Fibroblast of lung (primary cell): ENCODE measurements at places on chromosomes 11 and 22. TPM values are rescaled to one million over a fixed set of nuclear protein-coding genes. Genes with fewer than 3 reads are reported as not detected.
A peak's percentile ranks its signal among the peaks of the same experiment; 100 is the strongest.

GRCh38 chr22:43955883-43956782 is 891 bp downstream of the SAMM50 start:
- H3K27ac ChIP-seq = peak overlapping the region; percentile 78
- peaks cover 2% of the 10 kb centered on the region for H3K4me1 ChIP-seq
- no peaks in the 10 kb centered on the region for H3K27me3 ChIP-seq

DNA sequence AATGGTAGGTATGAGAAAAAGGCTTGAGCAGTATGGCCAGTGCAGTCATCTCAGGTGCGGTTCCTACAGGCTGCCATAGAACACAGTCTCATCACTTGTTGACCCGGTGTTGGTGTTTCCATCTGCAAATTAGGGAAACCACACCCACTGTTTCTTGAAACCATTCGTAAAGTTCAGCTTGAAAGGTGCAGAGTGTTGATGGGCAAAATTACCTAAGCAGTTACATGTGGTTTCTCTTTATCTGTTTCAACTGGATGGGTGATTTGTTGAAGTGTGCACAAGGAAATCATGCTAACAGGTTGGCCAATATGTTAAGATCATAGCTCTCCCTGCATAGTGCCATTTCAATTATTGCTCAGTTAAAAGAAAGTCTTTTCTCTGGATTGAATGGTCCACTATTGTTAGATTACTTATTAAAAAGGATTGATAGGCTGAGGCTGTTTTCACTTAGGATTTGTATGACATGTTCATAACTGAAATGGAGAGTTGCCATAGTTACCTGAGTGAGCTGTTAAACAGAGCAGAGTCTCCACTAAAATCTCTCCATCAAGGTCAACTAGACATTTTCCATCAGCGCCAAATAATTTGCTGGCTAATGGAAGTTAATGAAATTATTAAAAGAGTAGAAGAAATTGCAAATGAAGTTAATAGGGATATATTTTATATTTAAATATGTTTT is 203.1 kb upstream of the MTMR2 start:
- H3K27ac ChIP-seq = no peak overlapping the region
- no peaks in the 10 kb centered on the region for H3K4me1 ChIP-seq
- no peak overlapping the region for H3K4me3 ChIP-seq
- no peaks in the 10 kb centered on the region for H3K36me3 ChIP-seq
- DNase-seq = no peak

C1QTNF5 gene
- 32.0 and 34.4 TPM in 2 replicates for total RNA-seq

GRCh38 chr11:117300283-117300663 is 9.1 kb downstream of the BACE1-AS start:
- no peaks in the 10 kb centered on the region for H3K27me3 ChIP-seq
- no peak overlapping the region for H3K27ac ChIP-seq
- peaks cover 14% of the 10 kb centered on the region for H3K4me1 ChIP-seq
- no peak overlapping the region for H3K4me3 ChIP-seq
- DNase-seq = peak; percentile 69

- H3K36me3 ChIP-seq = no peaks in the 10 kb centered on the region
- H3K27me3 ChIP-seq = no peaks in the 10 kb centered on the region
- no peak overlapping the region for H3K4me3 ChIP-seq
- no peaks in the 10 kb centered on the region for H3K4me1 ChIP-seq
- DNase-seq = no peak
Observed at GRCh38 chr22:44994399-44995104, 15.3 kb downstream of the PHF21B start.

SCGB2A2 gene
- not detected in 2 replicates for total RNA-seq

- no peak for DNase-seq
- H3K4me3 ChIP-seq = no peak overlapping the region
- H3K4me1 ChIP-seq = no peaks in the 10 kb centered on the region
- no peaks in the 10 kb centered on the region for H3K36me3 ChIP-seq
- no peak overlapping the region for H3K27ac ChIP-seq
Observed at GRCh38 chr11:117601006-117601708, 195.9 kb downstream of the DSCAML1 start.

DNA sequence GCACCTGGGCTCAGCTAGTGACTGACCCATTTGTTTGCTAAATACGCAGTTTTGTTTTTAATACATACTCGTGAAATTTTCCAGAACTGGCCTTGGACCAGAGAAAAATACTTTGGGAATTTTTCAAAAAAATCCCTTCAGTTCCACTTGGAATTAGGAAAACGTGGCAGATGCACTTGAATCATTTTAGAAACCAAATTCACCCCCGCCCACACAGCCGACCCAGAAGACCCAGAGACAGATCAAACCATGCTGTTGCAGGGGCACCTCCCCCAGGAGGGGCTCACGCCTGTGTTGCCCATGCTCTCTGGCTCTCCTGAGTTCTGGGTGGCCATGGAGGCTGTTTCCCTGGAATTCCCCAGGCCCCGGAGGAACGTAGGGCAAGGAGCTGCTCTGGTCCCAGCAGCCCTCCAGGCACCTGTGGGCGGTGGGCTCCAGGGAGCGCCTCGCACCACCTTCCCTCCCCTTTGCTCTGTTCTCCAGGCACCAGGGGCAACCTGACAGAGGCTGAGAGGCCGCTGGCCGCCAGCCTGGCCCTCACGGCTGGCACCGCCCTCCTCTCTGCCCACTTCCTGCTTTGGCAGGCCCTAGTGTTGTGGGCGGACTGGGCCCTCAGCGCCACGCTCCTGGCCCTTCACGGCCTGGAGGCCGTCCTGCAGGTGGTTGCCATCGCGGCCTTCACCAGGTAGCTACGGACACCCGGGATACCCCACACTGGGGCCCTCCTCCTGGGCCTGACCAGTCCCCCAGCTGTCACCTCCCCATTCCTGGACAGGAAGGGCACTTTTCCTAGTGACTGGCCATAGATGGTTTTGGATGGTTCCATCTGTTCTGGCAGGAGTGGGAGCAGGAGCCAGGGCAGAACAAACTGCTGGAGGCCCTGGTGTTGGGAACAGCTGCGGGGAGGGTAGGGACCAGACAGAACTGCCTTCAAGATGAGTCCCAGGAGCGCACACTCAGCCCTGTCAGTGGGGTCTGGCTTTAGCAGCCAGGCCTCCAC is 3.3 kb upstream of the EPS8L2 start:
- no peaks in the 10 kb centered on the region for H3K27me3 ChIP-seq
- H3K4me1 ChIP-seq = peaks cover 14% of the 10 kb centered on the region
- H3K27ac ChIP-seq = no peak overlapping the region
- no peak overlapping the region for H3K4me3 ChIP-seq

GRCh38 chr11:20110908-20111669 is 49.2 kb downstream of the DBX1 start:
- peaks cover 31% of the 10 kb centered on the region for H3K4me1 ChIP-seq
- H3K4me3 ChIP-seq = no peak overlapping the region
- no peaks in the 10 kb centered on the region for H3K27me3 ChIP-seq

DNA sequence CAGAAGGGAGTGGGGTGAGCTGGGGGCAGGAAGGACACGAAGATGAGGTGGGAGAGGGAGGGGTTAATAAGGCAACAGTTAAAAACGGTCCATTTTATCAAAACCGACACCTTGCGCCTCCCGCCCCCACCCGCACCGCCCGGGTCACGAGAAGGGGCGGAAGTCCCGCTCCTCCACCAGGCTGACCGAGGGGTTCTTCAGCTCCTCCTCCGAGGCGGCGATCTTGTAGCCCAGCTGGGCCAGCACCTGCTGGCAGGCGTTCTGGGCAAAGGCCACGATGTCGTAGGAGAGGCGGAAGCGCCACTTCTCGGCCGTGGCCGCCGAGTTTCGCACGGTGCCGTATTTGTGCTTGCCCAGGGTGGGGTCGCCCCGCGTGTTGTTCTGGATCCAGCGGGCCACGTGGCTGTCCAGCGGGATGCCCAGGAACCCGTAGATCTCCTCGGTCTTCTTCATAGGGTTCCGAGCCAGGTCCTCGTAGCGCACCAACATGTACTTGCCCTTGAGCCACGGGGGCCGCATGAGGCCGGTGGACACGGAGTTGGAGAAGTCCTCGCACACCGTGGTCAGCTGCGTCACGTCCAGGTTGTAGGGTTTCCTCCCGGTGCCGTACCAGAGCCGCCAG is 15.8 kb downstream of the CHST1 start:
- no peak overlapping the region for H3K4me3 ChIP-seq
- DNase-seq = no peak
- H3K27me3 ChIP-seq = no peaks in the 10 kb centered on the region
- H3K27ac ChIP-seq = no peak overlapping the region
- H3K36me3 ChIP-seq = no peaks in the 10 kb centered on the region
- H3K4me1 ChIP-seq = no peaks in the 10 kb centered on the region

- H3K36me3 ChIP-seq = peaks cover 13% of the 10 kb centered on the region
- no peaks in the 10 kb centered on the region for H3K27me3 ChIP-seq
- peaks cover 43% of the 10 kb centered on the region for H3K4me1 ChIP-seq
- H3K4me3 ChIP-seq = no peak overlapping the region
- peak; percentile 66 for DNase-seq
Observed at GRCh38 chr11:65298655-65299179, 15.9 kb upstream of the CDC42EP2 start.

- DNase-seq = peak; percentile 72
- no peak overlapping the region for H3K4me3 ChIP-seq
- no peaks in the 10 kb centered on the region for H3K27me3 ChIP-seq
- H3K4me1 ChIP-seq = peaks cover 3% of the 10 kb centered on the region
- no peak overlapping the region for H3K27ac ChIP-seq
Observed at GRCh38 chr22:40332319-40332781, 13.9 kb upstream of the ADSL start.

DNA sequence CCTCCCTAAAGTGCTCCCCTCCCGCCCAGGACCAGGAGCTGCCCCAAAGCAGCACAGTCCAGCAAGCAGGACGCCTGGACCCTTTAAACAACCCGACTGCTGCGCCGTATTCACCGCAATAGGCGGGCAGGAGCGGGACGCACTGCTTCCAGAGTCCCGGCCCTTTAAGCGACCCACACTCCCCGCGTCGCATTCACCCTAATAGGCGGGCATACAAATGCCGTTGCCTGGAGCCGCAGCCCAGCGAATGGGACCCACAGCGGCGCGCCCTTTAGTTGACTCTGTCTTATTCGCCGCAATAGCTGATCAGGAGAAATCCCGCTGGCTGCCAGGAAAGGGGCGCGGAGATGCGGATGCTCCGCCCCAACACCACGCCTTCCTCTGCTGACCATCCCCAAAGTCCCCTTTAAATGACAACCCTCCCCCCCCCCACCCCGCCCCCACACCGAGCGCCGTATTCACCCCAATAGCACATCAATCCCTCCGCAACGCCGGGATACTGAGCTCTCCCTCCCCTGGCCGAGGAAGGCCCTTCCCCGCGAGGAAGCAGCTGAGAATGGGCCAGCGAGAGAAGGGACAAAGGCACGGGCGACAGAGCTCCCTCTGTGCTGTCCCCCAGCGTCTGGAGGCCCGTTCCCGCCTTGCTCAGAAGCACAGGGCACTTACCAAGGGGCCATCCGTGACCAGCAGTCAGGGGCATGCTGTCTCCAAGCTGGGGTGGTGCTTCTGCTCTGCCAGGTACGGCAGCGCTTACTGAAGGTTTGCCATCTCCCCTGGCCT is 4.7 kb downstream of the OSBPL5 start:
- peaks cover 2% of the 10 kb centered on the region for H3K36me3 ChIP-seq
- H3K4me3 ChIP-seq = peak overlapping the region; percentile 57
- H3K27ac ChIP-seq = peak overlapping the region; percentile 78
- peak; percentile 92 for DNase-seq
- H3K4me1 ChIP-seq = peaks cover 46% of the 10 kb centered on the region

DNA sequence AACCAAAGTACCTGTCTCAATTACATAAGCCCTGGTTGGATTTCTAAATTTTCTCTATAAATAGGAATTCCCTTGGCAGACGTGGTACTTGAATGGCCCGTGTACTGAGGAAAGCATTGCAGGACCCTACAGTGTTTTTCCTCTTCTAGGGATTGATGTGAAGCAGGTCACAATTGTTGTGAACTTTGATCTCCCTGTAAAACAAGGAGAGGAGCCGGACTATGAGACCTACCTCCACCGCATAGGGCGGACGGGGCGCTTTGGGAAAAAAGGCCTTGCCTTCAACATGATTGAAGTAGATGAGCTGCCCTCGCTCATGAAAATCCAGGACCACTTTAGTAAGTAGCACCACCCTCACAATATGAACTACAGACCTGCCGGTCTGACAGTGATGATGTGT is 16.7 kb downstream of the DDX25 start:
- H3K27me3 ChIP-seq = peaks cover 14% of the 10 kb centered on the region
- H3K36me3 ChIP-seq = no peaks in the 10 kb centered on the region
- H3K4me1 ChIP-seq = no peaks in the 10 kb centered on the region
- no peak for DNase-seq
- H3K4me3 ChIP-seq = no peak overlapping the region
- H3K27ac ChIP-seq = no peak overlapping the region

DNA sequence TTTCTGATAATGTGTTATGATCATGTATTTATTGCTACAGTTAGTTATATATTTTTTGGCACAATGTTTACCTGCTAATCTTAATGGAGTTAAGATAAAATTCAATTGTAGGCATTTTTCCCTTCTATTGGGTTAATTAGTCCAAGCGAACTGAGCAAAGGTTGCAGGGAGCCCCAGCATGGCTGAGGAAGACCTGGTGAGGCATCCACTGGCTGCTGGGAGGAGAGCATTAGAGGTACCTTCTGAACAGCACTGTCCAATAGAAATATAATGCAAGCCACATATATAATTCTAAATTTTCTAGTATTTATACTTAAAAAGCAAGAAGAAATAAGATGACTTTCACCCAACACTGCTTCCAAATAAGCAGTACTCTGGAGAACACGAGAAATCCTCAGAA is 689 bp upstream of the TMEM126A start:
- no peaks in the 10 kb centered on the region for H3K36me3 ChIP-seq
- peaks cover 4% of the 10 kb centered on the region for H3K4me1 ChIP-seq
- peak overlapping the region; percentile 84 for H3K27ac ChIP-seq
- peak overlapping the region; percentile 78 for H3K4me3 ChIP-seq

GRCh38 chr22:37254867-37255233 is 10.8 kb upstream of the RAC2 start:
- no peaks in the 10 kb centered on the region for H3K4me1 ChIP-seq
- no peak overlapping the region for H3K27ac ChIP-seq
- no peak for DNase-seq

C11orf42 gene
- total RNA-seq = not detected in 2 replicates

POLDIP3 gene
- total RNA-seq = 24.1 and 31.0 TPM in 2 replicates

- H3K4me3 ChIP-seq = no peak overlapping the region
- no peaks in the 10 kb centered on the region for H3K27me3 ChIP-seq
- no peaks in the 10 kb centered on the region for H3K36me3 ChIP-seq
- no peaks in the 10 kb centered on the region for H3K4me1 ChIP-seq
Observed at GRCh38 chr11:17508791-17509190, 32.1 kb upstream of the ABCC8 start.

PANX3 gene
- total RNA-seq = not detected in 2 replicates

SDHD gene
- total RNA-seq = 186 and 203 TPM in 2 replicates

GRM5 gene
- under 0.01 TPM in 1 of 2 replicates, not detected in the other for total RNA-seq

DNA sequence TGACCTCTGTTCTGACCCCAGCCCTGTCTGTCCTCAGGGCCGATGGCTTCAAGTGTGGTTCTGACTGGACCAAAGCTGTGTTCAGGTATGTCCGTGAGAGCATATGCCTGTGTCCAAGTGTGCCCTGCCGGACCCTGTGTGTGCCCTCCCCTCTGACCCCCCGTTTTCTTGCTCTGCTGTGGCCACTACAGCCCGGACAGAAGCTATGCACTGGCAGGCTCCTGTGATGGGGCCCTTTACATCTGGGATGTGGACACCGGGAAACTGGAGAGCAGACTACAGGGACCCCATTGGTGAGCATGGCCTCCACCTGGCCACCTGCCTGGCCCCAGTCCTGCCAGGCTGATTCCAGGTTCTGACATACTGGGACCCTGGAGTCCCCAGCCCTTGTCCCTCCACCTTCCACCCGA is 14.5 kb downstream of the ATG16L2 start:
- H3K27ac ChIP-seq = no peak overlapping the region
- DNase-seq = no peak
- no peak overlapping the region for H3K4me3 ChIP-seq
- peaks cover 9% of the 10 kb centered on the region for H3K4me1 ChIP-seq
- no peaks in the 10 kb centered on the region for H3K36me3 ChIP-seq
- H3K27me3 ChIP-seq = no peaks in the 10 kb centered on the region

GRCh38 chr22:42364604-42365110 is 67.5 kb downstream of the NFAM1 start:
- no peak overlapping the region for H3K4me3 ChIP-seq
- H3K27me3 ChIP-seq = peaks cover 21% of the 10 kb centered on the region
- no peaks in the 10 kb centered on the region for H3K36me3 ChIP-seq
- H3K4me1 ChIP-seq = peaks cover 7% of the 10 kb centered on the region
- H3K27ac ChIP-seq = no peak overlapping the region

TYR gene
- total RNA-seq = not detected in 2 replicates
